ENCODE measurements at places on chromosomes 6 and 20. TPM values are rescaled to one million over a fixed set of nuclear protein-coding genes. Genes with fewer than 3 reads are reported as not detected.

DNA sequence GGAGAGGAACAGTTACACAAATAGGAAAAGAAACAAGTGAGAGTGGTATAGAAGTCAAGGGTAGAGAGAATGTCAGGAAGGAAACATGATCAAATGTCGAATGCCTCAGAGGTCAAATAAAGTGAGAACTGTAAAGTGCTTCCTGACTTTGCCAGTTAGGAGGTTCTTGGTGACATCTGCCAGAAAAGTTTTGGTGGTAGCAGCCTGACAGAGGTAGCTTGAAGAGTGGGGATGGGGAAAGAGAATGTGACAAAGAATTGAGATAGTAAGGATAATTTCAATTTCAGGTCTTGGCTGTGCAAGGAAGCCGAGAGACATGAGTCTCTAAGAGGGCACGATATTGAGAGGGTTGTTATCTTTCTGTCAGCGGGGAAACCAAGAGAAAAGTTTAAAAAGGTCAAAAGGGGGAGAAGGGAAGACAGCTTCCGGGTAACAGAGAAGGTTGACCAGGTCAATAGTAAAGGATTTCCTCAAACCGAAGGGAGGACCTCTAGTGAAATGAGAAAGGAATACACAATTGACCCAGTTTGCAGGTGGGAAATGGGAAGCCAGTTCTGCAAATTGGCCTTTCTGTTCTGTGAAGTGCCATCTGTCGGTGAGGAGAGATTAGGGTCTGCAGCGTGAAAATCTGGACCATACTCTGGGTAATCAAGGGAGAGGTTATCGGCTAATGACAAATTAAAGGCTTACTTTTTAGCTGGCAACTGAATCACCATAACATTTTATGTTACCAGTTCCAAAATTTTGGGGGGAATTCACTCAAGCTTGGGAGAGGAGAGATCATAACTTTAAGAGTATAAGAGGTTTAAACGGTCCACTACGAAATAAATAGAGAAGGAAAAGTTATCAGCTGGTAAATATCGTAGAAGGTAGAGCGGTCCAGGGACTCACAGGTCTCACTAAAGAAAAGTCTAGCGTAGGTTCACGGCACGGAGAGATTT, 973 bp upstream of the BRD2 start:
- DNase-seq, result no peak

DNA sequence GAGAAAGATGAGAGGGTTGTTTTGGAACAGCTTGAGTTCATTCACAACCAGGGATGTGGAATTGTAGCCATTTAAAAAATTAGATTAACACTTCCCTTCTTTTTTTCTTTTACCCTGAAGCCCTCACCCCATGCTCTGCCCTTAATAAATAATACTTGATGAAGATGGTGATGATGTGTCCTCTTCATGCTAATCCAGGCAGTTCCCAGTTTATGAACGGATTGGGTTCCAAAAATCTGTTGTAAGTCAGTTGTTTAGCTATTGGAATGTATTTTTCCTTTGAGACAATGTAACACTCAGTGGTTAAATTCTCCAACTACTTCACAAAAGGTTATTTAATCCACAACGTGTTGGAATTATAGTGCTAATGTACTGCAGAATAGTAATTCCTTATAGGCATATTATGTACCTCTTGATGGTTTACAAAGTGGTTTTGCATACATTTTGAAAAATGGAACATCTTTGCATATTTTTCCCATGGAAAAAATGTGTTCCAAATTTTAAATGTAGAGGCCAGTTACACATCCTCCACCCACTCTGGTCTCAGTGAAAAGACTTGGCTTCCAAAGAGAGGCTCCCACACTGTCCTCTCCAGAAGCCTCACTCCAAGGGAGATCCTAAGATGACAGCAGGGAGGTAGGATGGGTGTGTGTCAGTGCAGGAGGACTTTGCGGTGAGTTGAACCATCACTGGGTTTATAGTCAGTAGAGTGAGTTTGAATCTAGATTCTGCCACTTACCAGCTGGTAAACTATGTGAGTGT, 45.8 kb upstream of the CEP162 start:
- no peak for DNase-seq

DNA sequence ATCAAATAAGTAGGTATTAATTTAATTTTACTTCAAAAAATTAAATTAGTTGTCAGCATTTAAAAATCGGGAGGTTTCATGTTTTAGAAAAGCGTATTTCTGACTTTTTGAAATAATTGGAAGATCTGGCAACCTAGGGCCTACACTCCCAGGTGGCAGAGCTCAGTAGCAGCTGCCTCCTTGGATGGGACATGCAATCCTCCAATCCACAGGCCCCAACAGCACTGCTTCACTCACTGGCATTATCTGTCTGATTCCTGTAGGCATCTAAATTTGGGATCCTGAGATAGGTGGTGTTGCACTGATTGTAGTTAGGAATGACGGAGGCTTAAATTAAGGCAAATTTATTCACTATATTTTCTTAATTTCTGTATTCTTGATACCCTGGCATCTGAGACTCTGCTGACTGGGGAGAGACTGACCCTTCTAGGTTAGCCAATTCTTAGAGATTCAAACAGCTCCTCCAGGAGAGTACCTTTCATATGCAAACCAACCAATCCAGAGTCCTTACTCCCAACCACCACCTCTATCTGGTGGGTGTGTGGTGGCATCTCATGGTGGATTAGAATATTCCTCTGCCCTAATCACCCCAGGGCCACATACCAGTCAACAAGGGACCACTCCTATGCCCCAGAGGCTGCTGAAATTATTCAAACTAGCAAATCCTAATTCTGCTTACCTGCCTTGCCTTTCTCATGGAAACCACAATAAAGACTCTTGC, 146.6 kb upstream of the GLP1R start:
- DNase-seq, result no peak

Gene TBXT
- total RNA-seq, result not detected

DNA sequence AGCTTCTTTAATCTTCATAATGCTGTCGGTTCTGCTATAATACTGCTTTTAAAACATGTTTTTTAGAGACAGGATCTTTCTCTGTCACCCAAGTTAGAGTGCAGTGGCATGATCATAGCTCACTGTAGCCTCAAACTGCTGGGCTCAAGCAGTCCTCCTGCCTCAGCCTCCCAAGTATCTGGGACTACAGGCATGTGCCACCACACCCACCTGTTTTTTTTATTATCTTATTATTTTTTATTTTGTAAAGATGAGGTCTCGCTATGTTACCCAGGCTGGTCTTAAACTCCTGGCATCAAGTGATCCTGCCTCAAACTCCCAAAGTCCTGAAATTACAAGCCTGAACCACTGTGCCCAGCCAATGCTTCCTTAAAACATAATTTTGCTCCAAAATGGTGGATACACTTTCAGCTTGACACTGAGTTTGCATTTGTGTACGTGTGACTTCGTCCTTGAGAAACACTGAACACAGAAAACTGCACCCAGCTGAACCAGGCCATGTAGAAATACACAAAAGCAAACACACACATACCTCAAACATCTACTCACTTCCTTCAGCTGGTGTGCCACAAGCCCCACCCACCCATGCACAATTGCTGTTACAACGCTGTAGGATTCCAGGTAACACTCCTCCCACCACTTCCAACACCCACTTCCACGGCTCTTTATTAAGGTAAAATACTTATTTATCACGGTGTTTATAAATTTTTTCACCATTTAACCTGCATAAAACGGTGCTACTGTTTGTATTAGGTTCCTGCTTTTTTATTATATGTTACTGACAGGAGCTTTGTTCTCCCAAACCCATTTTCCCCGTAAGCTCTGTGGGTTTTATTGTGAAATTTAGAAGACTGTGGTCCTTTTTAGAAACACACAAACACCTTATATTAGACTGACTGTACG, 109.1 kb downstream of the TSHZ2 start:
- DNase-seq, result no peak

DNA sequence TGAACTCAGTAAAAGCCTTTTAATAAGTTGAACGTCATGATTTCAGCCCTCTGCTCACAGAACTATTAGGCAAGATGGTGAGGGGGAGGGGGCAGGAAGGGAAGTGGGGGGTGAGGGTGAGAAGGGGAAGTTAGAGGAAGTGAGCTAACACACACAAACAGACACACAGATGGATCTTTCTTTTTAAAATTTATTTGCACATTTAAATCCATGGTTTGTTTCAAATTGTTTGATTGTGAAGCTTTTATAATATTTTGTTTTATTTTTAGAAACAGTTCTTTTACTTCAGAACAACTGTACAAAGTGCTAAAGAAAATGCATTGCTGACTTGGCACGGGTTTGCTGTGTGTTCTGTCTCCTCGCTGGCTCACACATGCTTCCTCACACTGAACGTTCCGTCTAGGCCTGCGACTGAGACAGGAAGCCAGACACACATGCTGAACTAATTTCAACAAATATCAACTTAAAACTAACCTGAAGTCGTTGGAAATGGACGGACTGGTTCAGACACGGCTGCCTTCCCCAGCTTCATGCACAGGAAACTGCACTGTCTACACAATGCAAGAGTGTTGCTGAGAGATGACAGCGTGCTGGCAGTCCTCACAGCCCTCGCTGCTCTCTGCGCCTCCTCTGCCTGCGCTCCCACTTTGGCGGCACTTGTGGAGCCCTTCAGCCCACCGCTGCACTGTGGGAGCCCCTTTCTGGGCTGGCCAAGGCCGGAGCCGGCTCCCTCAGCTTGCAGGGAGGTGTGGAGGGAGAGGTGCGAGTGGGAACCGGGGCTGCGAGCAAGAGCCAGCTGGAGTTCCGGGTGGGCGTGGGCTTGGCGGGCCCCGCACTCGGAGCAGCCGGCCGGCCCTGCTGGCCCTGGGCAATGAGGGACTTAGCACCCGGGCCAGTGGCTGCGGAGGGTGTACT, 8.1 kb upstream of the ZBP1 start:
- no peak for DNase-seq

Gene RGL2
- 24.5 TPM for total RNA-seq

GRCh38 chr6:88813045-88813444, 150.4 kb downstream of the RNGTT start:
- no peak for DNase-seq

DNA sequence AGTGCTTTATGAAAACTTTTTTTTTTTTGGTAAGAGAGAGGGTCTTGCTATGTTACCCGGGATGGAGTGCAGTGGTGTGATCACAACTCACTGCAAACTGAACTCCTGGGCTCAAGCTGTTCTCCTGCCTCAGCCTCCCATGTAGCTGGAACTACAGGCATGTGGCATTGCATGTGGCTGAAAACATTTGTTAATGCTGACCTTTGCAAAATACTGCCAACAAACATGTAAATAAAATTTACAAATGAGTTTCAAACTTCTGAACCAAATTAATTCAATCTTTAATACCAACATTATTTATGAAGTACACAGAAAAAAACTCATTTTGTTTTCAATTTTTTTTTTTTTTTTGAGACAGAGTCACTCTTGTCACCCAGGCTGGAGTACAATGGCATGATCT, 26.1 kb upstream of the ZBTB2 start:
- DNase-seq, result no peak

DNA sequence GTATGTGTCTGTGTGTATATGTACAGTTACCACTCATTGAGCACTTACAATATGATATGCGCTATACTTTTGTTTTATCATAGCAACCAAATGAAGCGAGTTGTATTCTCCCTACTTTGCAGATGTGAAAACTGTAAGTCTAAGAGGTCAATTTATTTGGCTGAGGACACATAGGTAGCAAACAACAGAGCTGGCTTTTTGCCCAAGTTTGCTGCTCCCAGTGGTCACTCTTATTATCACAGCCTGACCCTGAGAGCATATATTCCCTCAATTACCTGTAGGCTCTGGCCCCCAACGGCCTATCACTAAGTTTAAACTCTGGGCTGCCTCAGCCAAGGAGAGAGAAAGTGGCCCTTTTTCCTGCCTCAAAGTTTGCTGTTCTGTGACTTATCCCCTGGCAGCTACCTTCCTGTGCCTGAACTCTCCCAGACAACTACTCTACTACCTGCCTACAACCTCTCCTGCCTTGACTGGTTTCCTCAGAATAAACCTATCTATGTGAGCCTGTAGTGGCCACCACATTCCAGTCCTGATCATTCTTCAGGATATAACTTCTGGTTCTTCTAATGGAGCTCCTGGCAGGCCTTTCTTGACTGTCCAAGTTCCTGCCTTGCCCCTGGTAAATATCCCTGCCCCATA, 221.8 kb downstream of the FRK start:
- DNase-seq, result no peak

Gene C6orf89
- 31.9 TPM for total RNA-seq

Gene EFCAB8
- total RNA-seq, result 0.52 TPM

DNA sequence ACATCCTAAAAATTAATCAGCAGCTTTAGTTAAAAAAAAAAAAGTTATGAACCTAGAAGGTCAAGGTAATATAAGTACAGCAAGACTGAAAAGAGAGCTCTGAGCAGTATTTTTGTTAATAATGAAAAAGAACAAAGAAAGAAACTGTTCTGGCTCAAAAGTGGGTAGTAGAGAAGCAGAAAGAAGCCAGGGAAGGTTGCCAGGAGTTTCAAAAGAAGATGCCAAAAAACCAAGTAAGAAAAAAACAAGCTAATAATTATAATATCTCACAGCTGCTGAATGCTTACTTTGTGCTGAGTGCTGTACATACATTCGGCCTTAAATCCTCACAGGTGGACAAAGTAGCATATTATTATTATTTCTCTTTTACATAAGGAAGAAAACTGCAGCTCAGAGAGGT, 31.9 kb downstream of the NRSN1 start:
- no peak for DNase-seq

Gene NQO2
- total RNA-seq, result 37.5 TPM

DNA sequence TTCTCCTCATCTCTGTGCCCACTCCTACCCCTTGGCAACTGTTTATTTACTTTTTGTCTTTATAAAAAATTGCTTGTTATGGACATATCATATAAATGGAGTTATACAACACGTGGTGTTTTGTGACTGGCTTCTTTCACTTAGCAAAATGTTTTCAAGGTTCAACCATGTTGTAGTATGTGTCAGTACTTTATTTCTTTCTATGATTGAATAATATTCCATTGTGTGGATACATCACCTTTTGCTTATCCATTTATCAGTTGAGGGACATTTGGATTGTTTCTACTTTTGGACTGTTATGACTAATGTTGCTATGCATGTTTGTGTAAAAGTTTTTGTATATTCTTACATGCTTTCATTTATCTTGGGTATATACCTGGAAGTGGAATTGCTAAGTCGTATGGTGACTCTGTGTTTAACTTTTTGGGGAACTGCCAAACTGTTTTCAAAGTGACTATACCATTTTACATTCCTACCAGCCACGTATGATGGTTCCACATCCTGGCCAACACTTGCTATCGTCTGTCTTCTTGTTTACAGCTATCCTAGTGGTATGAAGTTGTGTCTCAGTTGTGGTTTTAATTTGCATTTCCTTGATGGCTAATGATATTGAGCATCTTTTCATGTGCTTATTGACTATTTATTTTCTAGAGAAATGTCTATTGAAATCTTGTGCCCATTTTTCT, 84.4 kb downstream of the SLX4IP start:
- no peak for DNase-seq

DNA sequence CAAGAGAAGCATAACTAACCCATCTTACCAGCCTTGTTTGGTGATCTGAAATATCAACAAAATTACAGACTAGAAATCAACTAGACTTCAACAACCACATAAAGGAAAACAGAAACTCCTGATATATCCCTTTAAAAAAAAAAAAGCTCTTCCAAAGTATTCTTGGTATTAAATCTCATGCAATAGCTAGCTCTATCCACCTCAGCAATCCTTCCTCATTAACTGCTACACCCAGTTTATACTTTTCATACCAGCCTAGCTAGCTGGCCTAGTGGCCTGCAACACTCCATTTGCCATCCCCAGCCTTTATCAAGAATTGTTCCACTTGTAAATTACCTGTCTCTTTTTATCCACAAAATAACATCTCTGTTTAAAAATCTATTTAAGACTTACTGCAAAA, 69.0 kb downstream of the BACH2 start:
- no peak for DNase-seq
